ENCODE measurements at places on chromosomes 3 and 15.

- DNase-seq, result no peak
These were observed 10.9 kb downstream of the SEMA3F start for GRCh38 chr3:50165910-50166538.

DNA sequence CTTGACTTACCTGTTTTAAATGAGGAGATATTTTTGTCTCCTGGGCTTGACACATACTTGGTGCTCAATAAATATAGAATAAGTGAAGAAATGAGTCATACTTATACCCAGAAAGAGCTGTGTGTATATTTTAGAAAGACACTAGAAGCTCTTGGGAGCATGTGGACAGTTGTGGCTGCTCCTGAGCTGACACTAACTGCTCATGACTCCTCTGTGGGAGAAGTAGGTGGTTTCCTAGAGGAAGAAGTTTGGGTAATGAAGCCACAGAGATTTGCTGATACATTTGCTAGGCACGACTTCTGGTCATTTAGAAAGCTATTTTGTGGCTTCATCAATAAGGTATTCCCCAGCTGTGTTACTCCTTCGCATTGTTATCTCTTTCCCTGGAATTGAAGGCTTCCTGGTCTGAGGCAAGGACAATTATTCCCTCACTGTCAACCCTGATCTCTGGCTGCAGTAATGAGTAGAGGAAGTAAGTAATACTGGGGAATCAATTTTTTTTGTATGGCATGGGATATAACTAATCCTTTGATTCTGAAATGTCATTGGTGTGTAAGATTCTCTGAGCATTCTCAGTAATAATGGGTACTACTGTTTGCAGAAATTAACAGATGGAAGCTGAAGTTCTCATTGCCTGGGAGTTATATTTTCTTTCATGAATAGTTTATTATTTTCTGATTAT, 79.6 kb upstream of the DCBLD2 start:
- DNase-seq, result peak; percentile 69

DNA sequence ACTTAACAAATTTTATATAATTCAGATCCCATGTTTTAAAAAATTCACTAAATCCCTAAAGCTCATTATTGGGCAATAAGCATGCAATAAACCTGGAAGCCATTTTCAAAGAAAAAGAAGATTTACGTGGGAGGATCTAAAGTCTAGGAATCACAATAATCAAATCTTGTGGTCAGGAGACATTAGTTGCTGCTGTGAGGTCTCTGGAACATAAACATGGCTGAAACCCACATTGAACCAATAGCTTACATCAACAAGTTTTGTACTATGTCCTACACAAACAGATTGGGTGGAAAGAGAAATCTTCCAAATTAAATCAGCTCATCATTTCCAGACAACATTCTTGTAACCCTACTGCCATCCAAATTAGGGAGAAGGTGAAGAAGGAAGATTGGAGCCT, 121.9 kb upstream of the EPHA3 start:
- DNase-seq, result no peak

- peak; percentile 71 for DNase-seq
These were observed 29.3 kb downstream of the CCNL1 start for GRCh38 chr3:157130467-157131251.

DNA sequence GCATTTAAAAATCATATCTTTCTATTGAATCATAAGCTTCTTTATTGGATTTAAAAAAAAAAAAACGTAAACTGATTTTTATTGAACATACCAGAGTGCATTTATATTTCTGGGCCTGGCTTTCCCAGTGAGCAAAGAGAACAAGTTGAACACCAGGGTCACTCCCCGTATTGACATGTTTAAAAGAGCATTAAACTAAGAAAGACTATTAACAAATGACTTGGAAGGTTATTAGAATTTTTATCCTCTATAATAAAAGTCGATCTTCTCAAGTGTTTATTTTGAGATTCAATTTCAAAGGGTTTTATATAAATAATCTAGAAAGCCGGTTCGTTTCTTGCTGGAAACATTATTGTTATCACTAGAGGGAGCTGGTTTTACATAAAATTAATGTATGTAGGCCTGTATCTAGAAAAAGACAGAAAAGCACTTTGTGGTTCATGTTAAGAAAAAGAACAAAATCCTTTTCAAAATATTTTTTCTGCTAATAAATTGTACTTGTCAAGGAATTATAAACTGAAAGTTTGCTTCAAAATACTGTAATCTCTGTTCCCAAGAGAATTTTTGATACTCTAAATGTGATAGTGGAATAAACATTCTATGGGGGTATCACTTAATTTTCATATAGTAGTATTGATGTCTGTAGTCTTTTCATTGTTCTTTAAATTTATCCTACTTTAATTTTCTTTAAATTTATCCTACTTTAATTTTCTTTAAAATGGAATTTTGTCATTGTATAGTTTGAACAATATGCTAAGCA, 321.8 kb upstream of the MME start:
- DNase-seq, result peak; percentile 35

DNA sequence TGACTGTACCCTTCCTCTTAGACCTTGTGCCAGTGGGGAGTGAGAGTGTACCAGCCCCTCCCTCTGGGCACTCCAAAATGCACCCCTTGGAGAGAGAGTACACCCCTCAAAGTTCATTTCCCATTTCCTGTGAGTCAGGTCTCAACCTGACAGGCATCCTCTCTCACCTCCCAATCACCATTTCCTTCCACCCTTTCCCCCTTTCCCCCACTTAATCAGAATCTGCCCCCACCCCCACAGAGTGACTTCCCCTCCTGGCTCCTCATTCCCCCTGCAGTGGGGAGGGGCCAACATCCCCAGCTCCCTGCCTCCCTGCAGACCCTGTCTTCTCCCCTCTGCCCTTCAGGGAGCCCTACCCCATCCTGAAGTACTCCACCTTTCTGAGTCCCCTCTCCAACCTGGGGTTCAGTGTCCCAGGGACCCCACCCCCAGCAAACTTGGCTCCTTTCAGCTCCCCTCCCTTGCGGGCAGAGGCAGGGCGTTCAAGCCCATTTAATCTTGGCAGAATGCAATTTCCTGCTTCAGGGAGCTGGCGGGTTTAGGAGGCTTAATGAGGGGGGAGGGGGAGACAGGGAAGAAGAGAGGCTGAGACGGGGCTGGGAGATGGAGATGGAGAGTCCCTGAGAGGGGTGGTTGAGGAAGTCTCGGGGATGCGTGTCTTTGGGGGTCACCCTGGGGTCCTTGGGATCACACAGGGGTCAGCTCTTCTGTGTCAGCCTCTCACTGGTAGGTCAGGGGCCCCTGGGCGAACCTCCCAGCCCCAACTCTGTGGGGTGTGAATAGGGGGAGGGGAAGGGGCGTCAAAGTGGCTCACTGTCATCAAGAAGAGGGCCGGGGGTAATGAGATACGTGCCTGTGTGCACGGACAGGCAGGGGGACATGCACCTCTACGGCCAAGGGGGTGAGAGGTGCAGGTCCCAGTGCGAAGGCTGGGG, 16.6 kb upstream of the SEMA3F start:
- DNase-seq, result no peak

- DNase-seq, result no peak
These were observed 21.6 kb upstream of the CNBP start for GRCh38 chr3:129205109-129205832.

DNA sequence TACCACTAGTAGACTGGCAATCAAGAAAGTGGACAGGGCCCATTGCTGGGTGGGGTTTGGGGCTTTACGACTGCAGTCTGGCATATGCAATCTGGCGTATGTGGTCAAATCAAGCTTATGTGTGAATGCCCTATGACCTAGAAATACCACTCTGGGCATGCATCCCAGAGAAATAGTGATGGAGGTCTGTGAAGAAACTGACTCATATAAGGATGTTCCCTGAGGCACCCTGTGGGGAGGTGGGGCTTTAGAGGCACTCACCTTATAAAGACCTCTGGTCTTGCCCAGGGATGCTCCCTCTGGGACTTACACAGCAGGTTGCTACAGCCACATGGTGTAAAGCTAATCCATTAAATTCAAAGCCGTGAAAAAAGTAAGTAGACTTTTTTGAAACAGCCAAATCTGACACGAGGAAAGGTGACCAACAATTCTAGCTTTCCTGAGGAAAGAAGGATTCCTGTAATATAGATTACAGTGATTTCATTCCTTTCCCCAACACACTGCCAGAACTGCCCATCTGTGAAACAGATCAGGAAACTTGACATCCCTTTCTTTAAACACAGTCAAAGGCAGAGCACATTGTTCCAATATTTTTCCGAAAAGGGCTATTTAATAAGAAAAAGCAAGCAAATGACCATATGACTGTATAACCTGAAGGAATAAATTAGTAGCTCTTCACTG, 13.6 kb downstream of the RARRES1 start:
- DNase-seq, result no peak

DNA sequence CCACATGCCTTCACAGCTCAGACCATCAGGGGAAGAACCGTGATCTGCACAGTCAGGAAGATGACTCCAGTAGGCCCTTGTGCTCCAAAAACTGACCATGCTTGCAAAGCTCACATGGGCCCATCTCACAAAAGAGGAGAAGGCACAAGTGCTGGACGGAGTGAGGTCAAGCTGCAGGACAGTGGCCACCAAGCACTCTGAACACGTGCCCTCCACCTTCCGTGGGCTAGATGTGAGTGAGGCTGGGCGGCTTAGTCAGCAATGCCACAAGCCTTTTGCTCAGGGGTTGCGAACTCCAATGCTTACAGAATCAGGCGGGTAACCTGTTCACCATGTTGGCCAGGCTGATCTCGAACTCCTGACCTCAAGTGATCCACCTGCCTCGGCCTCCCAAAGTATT, 70.9 kb downstream of the SCN5A start:
- DNase-seq, result no peak

DNA sequence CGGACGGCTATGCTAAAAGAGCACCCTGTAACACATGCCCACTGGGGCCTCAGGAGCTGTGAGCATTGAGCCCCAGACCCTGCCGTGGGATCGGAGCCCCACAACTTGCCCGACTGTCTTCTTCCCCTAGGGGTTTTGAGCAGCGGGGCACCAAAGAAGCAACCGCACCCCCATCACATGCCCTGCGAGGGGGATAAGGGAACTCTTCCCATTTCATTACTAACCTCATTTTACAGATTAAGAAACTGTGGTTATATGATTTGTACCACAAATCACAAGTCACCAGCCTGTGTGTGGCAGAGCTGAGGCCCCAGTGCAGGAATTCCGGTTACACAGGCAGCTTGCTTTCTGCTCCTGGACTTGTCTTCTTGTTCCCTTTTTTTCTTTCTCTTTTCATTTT, 86.2 kb downstream of the CD47 start:
- peak; percentile 75 for DNase-seq

- DNase-seq, result no peak
These were observed 170.4 kb downstream of the ZMAT3 start for GRCh38 chr3:178901204-178901603.

GRCh38 chr3:129425213-129425612, 3.2 kb downstream of the EFCAB12 start:
- no peak for DNase-seq

GRCh38 chr3:13115991-13116390, 42.8 kb upstream of the IQSEC1 start:
- DNase-seq, result no peak

DNA sequence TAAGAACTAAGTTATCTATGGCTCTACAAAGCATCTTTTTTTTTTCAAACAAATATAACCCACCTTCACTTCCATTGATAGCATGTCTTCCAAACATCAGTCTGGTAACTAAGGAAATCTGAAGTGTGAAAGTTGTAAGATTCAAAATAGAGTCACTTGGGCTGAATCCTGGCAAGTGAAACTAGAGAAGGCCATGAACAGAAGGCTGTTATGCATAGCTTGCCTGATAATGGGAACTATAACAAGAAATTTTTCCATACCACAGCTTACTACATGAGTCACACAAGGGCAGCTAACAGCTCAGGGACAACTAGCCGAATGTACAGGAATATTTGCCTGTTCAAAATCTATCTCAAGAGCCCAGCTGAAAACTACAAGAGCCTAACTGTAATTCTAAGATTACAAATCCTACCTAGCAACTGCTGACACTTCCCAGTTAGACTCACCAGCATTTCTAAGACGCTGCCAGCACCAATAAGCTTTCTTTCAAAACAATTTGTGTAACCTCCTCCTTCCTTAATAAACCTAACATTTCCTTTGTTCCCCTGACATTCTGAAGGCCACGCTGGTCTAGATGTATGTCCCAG, 1066.5 kb downstream of the PLOD2 start:
- no peak for DNase-seq

DNA sequence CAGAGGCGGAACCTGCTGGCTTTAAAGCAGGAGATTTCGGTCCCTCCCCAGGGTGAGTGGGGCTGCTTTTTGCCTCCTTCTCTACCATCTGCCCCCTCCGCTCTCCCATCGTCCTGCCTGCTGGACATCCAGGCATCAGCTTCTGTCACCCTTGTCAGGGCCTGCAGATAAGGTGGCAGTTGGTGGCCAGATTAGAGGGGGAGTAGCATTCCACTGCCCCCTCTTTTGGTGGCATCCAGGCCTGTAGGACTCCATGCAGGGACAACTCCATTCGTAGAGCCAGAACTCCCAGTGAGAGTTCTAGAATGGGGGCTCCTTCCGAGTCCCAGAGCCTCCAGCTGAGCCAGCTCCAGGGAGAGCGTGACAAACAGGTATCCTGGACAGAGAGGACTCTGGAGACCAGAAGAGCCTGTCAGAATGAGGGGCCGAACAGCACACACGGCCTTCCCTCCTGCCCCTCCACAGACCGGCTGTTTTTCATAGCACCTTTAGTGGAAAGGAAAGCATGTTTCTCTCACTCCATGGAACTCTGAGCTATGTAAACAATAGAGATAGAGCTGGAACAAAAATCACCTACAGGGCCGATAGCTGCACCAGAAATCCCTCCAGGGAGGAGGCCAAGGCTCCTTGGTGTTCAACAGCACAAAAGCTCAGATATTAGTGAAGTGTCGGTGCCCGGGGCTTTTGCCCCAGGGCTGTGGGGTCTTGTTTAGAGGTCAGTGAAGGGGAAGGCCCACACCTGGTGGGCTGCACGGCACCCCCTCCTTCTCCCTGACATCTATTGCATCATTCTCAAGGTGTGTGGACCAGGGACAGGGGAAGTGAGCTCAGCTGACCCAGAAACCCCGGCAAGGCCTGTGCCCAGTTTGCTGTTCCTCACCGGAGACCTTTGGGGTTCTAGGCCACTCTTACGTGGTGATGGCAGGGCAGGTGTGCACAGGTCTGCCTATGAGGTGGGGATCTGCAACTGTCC, 34.2 kb downstream of the MAGEF1 start:
- no peak for DNase-seq

All from inflammatory macrophage treated with lipopolysaccharide for 1 hour (primary cell).